Natural killer cell (primary cell): ENCODE measurements at places on chromosomes 5 and 9. TPM values are rescaled to one million over a fixed set of nuclear protein-coding genes. Genes with fewer than 3 reads are reported as not detected.

DNA sequence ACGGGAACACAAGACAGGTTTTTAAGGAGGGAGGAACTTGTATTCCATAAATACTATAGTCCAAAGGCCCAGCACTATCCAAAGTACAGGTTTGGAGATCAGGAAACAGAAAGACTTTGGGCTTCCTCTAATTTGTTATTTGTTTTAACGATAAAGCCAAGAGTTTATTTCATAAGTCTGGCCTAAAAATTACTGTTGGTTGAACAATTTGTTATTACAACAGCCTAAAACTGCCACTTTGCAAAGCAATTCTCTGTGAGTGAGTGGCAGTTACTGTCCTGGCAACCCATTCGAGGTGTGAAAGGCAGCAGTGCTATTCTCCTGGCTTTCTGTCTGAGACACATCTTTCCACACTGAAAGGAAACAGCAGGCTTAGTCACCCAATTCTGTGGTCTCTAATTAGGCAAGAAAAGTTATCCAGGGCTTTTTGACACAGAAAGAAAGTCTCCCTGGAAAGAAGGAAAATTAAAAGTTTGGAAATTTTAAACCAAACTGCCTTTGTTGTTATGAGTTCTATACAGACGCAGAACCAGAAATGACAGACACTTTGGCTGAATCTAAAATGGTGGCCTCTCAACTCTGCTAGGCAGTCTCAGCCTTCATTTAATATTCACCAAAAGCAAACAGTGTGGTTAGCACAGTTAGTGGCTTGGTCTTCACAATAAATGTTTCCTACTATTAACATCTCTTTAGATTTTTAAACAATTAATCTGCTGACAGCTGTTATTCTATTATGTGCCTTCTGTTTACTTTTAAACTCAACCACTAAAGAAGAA lies 33.9 kb downstream of the PSMB7 start:
- DNase-seq, result no peak

- no peak for DNase-seq
Observed at GRCh38 chr5:108028412-108028811, 353.5 kb downstream of the FBXL17 start.

DNA sequence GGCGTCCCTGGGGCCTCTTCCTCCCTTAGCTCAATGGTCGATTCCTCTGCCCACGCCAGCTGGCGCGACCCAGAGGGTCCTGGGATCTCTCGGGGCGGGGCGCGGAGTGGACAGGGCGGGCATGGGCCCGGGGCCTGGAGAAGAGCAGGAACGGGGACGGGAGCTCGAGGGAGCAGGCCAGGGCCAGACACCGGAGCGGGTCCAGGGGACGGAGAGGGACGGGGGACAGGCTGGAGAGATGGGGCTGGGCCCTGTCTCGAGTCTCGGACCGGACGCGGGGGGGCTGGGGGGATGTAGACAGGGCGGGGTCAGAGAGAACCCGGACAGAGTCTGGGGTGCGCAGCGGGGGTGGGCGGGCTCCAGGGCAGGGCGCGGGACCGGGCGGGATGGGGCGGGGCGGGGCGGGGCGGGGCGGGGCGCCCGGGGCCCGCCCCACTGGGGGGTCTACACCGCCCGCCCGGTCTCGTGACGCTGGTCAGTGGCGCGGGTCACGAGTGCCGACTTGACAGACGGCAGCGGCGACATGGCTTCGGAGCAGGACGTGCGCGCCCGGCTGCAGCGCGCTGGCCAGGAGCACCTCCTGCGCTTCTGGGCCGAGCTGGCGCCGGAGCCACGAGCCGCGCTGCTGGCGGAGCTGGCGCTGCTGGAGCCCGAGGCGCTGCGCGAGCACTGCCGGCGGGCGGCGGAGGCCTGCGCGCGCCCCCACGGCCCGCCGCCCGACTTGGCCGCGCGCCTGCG lies at the start of gene UAP1L1:
UAP1L1 (plus strand) TSS at position 508 of the 738 bp plus-strand sequence; CDS start at position 524, 16 bp downstream.
- peak; percentile 47 for DNase-seq

The PROB1 gene
- total RNA-seq, result 0.91 TPM

The CTSV gene
- total RNA-seq, result not detected

- no peak for DNase-seq
Observed at GRCh38 chr5:159214486-159215271, 5.3 kb upstream of the RNF145 start.

DNA sequence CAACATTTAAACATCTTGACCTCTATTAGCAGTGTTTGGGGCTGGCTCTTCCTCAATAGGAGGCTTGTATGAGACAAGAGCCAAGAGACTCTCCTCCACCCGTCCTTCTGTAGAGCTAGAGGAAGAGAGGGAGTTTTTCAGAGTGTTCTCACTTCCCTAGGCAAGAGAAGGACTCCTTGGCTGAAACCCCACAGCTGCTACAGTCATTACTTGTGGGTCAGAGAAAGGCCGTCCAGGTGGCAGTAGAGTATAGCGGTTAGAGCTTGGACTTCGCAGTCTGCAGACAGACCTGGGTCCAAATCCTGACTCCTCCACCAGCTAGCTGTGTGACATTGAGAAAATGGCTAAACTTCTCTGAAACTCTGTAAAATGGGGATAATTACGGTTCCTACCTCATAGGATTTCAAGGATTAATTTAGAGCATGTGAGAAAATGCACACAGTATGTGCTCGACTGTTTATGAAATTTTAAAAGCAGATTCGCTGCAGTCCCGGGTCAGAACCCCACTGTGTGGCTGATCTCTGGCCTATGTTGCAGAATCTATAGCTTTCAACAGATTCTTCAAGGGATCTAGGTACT lies 80.8 kb upstream of the ARAP3 start:
- DNase-seq, result no peak

GRCh38 chr9:85155352-85155751 lies 485.8 kb downstream of the NTRK2 start:
- no peak for DNase-seq

The KLHL9 gene
- total RNA-seq, result 17.2 TPM

DNA sequence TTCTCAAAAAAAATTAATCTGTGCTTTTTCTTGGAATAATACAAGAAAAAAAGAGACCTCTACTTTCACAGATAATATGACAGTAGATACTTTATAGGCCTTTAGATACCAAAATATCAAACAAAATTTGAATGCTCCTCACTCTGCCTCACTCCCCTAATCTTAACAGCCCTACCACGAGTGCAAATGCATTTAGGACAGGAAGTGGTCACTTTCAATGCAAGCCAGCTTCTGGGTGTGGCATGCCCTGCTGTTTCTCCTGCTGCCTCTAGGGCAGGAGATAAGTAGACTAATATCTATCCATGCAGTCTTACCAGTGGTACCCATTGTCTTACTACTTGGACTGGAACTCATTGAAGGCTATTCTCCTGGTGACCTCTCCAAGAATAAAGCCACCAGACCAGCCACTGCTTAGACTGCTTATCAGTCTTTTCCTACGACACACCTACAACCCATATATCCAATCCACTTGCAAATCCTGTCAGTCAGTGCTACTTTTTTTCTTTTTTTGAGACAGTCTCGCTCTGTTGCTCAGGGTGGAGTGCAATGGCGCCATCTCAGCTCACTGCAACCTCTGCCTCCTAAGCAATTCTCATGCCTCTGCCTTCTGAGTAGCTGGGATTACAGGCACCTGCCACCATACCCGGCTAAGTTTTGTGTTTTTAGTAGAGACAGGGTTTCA lies 23.0 kb downstream of the FRRS1L start:
- DNase-seq, result peak; percentile 17

GRCh38 chr5:36875051-36875789 lies 1.3 kb upstream of the NIPBL start:
- peak; percentile 38 for DNase-seq

GRCh38 chr5:10227379-10227778 lies 22.3 kb downstream of the ATPSCKMT start:
- no peak for DNase-seq

The CER1 gene
- total RNA-seq, result not detected

DNA sequence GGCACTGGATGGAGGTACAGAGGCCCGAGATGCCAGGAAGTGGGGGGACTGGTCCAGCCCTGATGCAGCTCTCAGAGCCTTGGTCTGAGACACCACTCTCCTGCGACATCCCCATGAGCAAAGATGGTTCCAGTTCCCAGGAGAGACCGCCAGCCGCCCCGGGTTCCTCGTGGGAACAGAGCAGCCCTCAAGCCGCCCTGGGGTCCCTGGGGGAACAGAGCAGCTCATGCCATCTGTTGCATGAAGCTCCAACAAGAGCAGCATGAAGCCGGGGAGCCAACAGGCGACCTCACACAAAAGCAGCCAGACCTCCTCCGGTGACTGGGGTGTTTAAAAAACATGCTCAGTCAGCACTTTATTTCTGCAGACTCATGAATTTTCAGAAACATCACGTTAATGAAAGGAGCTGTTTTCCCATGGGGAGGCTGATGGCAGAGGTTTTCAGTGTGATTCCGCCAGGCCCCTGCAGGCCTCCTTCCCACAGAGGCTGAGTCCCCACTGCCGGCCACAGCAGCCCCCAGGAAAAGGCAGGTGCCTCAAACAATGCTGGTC lies 6.2 kb downstream of the SLC6A18 start:
- no peak for DNase-seq

- DNase-seq, result no peak
Observed at GRCh38 chr5:14204011-14204670, 61.0 kb downstream of the TRIO start.

- no peak for DNase-seq
Observed at GRCh38 chr5:113489299-113489698, 1.0 kb upstream of the MCC start.

The UBE2QL1 gene
- total RNA-seq, result not detected
